NCI-H1694 treated with DMSO at 0.1 percent for 48 hours (cell line): ENCODE measurements at places on chromosomes 5 and 9.

DNA sequence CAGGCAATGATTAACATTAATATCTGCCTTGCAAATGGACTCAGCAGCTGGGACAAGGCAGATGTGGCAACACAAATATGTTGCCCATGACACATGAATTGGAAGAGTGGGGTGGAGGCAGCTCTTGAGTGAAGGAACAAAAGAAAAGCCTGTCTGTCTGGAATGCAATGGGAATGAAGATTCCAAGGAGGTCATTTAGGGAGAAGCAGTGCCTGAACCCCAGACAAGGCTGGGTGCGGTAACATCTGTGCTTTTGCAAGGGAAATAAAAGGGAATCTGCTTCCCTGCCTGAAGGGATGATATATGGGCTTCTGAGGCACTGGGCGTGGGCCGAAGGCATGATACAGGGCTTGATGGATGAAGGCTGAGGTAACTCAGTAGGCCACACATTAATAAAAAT lies 94.1 kb upstream of the TRIM32 start:
- no peak for DNase-seq

- DNase-seq = no peak
Measured at GRCh38 chr9:97801180-97801579, 51.8 kb upstream of the FOXE1 start.

DNA sequence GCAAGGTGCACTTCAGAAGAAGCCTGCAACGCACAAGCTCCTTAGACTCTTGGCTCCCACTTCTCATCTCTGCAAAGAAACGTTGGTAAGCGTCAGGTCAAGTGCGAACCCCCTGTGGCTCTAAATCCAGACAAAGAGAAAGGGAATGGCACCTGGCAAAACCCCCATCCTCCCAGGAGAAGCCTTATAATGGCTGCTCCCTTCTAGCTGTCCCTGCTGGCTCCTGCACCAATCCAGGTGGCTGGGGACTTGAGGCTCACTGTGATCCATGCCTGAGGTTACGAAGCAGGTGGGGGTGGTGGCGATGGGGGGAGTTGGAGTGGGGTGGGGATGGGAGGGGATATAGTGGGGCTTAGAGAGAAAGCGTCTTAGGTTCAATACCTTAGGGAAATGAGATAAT lies 272.8 kb downstream of the DENND1A start:
- no peak for DNase-seq

GRCh38 chr5:141874262-141874964 lies 3.8 kb downstream of the PCDH1 start:
- no peak for DNase-seq
